ENCODE measurements at places on chromosomes 2 and 18.

GRCh38 chr2:191041418-191042161 lies 27.6 kb upstream of the STAT1 start:
- DNase-seq, result no peak

GRCh38 chr2:5751873-5752482 lies 59.8 kb downstream of the SOX11 start:
- DNase-seq, result no peak

DNA sequence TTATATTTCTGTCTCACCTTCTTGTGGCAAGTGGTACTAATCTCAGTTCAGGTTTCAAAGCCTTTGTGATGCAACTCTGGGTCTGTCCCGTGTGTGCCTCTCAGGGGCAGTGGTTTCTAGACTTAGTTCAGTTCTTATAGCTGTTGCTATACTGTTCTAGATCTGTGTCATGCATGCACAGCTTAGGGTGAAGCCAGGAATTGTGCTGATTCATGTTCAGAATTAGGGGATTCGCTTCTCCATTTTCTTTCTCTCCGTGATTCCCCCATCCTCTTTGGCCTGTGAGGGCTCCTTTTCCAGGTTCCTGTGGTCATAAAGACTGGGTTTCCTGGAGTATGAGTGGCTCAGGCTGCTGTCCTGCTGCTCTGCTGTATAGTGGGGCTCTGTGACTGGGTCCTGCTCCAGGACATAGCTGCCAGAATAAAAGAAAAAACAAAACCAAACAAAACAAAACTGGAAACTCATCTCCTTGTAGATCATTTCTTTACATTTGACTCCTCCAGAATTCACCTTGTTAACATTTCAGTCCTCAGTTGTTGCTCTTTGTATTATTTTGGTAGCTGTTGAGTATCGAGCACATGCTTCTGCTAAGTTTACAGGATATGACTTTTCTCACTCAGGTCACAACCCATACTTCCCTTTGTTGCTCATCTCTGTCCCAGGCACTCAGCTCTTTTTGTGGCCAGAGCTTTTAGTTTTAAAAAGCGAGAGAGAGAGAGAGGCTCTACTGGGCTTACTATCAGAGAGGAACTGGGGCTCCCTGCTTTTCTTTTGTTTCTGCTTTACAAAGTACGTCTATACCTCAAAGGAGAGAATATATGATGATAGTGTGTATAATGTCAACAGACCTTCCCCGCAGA lies 34.2 kb downstream of the CERS6 start:
- no peak for DNase-seq

- DNase-seq, result no peak
Measured at GRCh38 chr18:69469444-69469919, 68.8 kb downstream of the DOK6 start.

DNA sequence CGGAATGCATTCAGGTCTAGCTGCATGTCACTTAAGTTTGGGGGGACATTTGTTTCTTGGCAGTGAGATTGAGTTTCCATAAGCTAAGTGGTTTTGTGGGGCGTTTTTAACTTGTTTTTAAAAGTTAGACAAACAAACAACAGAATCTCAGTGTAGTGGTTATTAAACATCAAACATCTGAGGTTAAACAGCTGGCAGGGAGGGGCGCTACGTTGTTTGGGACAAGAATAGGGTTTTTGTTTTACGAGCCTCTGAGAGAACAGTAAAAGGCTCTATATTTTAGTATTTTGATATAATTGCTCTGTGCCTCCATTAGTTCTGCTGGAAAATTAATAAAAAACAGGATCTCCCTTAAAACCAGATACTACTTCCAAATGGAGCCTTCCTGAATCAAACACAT lies 41.6 kb upstream of the TMEM177 start:
- DNase-seq, result no peak

GRCh38 chr2:150917961-150918713 lies 343.5 kb downstream of the RBM43 start:
- DNase-seq, result no peak

Measured in NCI-H2081 treated with DMSO at 0.1 percent for 48 hours (cell line).